EL (cell line): ENCODE measurements at places on chromosomes 2 and 18.

- no peak for DNase-seq
Observed at GRCh38 chr2:240174496-240174895, 34.0 kb upstream of the OTOS start.

DNA sequence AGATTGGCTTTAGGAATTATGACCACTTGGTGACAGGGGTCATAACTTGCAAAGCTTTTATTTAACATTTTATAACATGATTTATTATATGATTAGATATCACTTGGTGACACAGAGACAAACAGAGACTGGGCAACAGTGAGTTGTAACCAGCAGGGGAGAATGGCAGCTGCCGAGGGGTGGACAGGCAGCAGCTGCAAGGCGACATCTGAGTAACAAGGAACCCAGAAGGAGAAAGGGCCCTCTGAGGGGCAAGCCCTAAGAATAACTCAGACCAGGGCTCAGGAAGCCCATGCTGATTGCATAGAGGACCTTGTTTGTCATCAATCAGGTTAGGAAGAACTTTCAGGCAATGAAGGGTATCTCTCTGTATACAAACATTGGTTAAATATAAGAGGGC, 339.9 kb upstream of the SOX11 start:
- DNase-seq, result no peak

DNA sequence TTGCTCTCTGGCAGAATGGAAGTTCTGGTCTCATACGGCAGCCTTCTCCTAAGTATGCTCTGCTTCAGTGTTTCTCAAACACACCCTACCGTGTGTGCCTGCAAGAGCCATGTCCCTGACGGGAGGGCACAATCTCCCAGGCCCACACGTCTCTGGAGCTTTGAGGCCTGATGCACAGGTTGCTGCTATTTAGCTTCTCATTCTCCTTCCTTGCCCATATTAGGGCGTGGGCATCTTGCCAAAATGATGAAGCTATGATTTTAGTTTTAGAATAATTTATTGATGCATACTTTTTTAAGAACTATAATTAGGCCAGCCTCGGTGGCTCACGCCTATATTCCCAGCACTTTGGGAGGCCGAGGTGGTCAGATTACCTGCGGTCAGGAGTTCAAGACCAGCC, 107.9 kb downstream of the RNF144A start:
- no peak for DNase-seq

DNA sequence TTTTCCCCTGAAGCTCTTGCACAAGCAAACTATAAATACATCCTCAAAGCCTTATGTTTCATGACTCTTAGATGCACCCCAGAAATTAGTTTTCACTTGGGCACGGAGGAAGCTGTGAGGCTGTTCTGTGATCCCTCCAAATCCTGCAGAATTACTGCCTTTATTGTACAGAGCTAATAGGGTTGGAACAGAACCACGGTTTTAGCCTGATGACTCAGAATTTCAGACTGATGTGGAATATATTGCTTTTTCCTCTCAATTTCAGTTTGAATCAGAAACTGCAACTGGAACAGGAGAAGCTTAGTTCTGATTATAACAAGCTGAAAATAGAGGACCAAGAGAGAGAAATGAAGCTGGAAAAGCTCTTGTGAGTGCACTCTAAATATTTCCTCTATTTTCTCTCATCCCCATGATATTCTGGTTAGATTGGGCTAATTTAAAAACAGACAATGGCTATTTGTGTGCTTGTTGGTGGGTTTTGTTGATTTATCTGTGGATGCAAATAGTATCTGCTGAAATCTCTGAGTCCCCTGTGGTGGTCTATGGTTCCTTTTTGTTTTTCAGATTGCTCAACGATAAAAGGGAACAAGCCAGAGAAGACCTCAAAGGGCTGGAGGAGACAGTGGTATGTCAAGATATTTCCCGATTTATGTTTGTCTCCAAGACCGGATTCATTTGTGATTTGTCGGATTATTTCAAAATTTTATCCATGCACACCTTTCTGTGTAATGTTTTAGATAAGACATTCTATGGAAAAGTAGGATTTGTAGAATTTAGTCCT, 38.2 kb upstream of the LYPD6B start:
- no peak for DNase-seq

GRCh38 chr2:52821631-52822030, 946.0 kb upstream of the CHAC2 start:
- no peak for DNase-seq

- DNase-seq, result no peak
Observed at GRCh38 chr2:73451263-73451972, 65.8 kb downstream of the ALMS1 start.

GRCh38 chr2:160828076-160828475, 332.2 kb upstream of the TANK start:
- no peak for DNase-seq

DNA sequence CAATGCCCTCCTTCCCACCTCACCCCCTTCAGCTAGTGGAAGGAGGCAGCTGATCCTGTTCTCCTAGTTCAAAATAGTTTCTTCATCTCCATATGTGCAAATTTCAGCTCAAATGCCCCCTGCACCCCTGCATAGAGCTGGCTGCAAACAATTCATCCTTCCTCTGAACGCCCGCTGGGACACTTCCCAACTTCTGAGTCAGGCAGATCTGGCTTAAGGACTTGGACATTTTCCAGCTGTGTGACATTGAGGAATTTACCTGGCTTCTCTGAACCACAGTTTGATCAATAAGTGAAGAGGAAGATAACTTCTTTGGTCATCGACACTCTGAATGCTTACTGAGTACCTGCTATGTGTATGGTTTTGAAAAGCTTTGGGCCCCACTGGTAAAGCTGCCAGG, 23.5 kb downstream of the PTGR3 start:
- DNase-seq, result no peak

DNA sequence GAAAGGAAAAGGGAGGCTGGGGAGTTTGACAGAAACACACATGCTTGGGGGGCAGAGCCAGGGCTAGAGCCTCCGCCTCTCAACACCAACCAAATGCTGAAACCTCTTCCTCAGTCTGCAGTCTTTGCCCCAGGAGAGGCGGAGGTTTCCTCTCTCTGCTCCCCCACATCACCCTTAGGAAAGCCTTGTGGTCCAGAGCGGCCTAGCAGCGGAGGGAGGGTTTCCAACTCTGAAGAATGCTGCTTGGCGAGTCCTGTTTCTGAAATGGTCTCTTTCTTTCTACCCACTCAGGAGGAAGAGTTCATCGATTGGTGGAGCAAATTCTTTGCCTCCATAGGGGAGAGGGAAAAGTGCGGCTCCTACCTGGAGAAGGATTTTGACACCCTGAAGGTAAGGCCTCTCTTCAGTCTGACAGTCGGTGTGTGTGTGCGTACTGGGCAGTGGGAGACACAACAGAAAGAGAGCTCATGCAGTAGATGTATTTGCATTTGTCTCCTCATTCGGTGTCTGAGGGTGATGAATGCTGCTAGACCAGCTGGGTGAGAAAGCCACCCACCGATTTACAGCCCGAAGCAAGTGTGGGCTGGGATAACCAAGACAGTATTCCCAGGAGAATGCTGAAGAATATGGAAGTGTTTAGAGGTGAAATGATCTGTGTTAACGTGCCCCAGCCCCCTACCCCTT, 190.5 kb downstream of the DYSF start:
- DNase-seq, result no peak

DNA sequence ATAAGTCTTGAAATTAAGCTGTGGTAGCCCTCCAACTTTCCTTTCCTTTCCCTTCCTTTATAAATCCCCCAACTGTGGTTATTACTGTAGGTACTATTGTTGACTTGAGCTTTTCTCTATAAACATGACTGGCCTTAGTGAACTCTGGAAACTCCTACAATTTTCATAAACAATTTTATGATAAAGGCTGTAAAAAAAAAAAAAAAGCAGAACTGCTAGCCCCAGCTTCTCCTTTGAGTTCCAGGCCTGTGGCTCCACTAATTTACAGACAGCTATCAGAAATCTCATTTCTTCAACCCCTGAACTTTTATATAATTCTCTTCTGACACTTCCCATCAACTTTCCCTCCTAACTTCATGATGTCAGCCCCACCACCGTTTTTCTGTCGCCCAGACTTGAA, 174.3 kb downstream of the IKZF2 start:
- no peak for DNase-seq

DNA sequence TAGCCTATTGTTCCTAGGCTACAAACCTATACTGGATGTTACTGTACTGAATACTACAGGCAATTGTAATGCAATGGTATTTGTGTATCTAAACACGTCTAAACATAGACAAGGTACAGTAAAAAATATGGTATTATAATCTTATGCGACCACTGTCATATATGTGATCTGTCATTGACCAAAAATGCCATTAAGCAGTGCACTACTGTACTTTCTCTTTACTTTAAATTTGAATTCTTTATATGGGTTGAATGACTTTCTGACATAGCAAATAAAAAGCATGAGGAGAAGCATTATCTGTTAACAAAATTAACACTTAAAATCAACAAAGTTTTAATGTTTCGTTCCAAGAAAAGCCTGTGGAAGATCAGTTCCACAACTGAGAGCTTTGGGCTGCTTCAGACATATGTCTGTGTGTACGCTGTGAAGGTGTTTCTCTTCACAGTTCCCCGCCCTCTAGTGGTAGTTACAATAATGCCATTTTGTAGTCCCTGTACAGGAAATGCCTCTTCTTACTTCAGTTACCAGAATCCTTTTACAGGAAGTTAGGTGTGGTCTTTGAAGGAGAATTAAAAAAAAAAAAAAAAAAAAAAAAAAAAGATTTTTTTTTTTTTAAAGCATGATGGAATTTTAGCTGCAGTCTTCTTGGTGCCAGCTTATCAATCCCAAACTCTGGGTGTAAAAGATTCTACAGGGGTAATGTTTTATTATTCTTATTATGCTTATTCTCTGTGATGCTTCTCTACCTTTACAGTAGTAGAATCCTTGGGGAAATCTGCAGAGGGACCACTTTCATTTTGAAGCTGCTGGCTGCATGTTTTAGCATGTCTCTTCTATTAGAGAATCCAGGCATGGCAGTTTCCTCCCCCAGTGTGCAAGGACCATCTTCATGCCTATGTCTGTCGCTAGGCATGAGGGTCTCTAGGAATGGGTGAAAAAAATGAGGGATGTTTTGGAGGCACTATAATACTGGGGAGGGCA, 54.5 kb downstream of the SCN2A start:
- DNase-seq, result peak; percentile 76

- DNase-seq, result no peak
Observed at GRCh38 chr2:160372010-160372356, 121.6 kb downstream of the RBMS1 start.

DNA sequence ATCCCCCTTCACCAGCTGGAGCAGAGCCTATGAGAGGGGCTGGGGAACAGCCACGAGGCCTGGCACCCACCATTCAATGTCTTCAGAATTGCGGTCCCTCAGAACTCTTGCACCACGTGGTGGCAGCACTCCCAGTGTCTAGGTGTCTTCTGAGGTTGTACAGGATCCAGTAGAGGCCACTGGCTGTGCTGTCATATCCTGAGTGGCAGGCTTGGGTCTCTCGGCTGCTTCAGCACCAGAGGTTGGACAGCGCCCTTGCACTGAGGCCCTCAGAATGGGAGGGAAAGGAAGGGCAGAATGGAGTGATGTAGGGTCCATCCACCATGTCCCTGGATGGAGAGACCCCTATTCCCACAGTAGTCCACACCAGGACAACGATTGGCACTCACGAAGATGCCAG, 112.0 kb upstream of the TEKT4 start:
- peak; percentile 5 for DNase-seq

DNA sequence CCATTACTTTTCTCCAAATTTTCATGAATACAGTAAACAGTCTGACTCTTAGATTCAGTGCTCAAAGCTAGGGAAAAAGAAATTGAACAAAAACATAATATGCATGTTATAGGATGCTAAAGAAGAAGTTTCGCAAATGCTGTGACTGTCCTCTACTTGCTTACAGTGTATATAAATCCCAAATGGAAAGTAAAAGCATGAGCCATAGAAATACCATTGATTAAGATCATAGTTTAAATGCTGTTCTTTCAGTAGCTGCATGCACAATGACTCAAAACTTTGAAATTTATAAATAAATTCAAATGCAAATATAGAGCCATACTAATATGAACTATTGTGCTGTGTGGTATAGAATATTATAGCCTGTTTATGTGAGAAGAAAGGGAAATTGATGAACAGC, 1113.9 kb upstream of the ACVR2A start:
- DNase-seq, result no peak

- DNase-seq, result peak; percentile 25
Observed at GRCh38 chr2:232761301-232761907, 15.0 kb downstream of the KCNJ13 start.

GRCh38 chr2:96260387-96261260, 5.2 kb downstream of the TMEM127 start:
- DNase-seq, result peak; percentile 91

- peak; percentile 77 for DNase-seq
Observed at GRCh38 chr2:20650877-20651730, at the start of gene HS1BP3. HS1BP3 (minus strand) TSS chr2:20651098; CDS start chr2:20651063, 35 bp downstream.
